ENCODE measurements at places on chromosomes 7 and 10. TPM values are rescaled to one million over a fixed set of nuclear protein-coding genes. Genes with fewer than 3 reads are reported as not detected.
A peak's percentile ranks its signal among the peaks of the same experiment; 100 is the strongest.

DNA sequence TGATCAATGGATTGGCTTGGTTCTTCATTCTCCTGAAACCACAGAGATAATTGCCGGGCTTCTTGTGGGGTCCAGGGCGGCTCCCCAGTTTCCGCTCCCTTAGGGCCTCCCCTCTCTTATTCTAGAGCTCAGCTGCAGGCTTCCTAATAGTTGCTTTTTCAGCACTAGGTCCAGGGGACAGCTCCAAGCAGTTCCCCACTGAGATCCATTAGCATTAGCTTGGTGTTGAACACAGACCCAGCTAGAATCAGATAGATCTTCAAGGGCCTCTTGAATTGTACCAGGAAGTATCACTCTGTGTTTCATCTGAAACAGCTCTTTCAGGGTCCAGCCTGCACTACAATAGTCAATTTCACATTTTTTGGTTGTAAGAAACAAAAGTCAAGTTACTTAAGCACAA lies 238.7 kb downstream of the SEC23IP start:
- DNase-seq = no peak

GNGT1 gene
- not detected for total RNA-seq

PRLHR gene
- 3.0 TPM for total RNA-seq

GRCh38 chr7:101179117-101179516 lies 976 bp downstream of the NAT16 start:
- DNase-seq = no peak

DNA sequence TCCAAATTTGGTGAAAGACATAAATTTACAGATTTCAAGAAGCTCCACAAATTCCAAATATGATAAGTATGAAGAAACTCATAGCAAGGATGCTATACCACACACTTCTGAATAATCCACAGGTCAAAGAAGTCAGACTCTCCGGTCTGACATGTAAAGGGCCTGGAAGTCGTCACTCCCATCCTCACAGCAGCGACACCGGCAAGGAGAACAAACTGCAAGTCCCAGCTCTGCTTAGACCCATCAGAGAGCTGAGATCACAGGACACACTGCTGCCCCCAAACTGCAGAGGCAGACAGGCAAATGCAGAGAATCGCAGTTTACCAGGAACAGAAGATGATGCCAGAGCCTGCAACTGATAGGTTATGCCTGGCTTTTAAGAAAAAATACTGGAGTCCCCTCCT lies 62.0 kb downstream of the AMZ1 start:
- DNase-seq = no peak

DNA sequence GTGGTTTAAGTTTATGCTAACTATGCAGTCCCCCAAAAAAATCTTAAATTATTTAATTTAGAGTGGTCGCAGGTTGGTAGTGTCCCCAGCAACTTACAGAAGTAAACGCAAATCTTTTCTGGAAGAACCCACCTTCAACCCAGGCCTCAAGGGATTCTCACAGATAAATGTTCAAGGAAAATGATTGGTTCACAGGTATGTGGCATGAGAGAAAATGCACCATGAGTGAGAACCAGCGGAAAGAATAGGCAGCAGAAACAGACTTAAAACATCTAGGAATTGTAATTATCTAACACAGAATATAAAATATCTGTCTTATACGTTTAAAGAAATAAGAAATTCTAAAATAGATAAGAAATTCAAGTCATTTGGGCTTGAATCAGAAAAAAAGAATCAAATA lies 2.7 kb upstream of the CPA5 start:
- DNase-seq = no peak

CCDC7 gene
- 72.3 TPM for total RNA-seq

C7orf57 gene
- not detected for total RNA-seq

DNA sequence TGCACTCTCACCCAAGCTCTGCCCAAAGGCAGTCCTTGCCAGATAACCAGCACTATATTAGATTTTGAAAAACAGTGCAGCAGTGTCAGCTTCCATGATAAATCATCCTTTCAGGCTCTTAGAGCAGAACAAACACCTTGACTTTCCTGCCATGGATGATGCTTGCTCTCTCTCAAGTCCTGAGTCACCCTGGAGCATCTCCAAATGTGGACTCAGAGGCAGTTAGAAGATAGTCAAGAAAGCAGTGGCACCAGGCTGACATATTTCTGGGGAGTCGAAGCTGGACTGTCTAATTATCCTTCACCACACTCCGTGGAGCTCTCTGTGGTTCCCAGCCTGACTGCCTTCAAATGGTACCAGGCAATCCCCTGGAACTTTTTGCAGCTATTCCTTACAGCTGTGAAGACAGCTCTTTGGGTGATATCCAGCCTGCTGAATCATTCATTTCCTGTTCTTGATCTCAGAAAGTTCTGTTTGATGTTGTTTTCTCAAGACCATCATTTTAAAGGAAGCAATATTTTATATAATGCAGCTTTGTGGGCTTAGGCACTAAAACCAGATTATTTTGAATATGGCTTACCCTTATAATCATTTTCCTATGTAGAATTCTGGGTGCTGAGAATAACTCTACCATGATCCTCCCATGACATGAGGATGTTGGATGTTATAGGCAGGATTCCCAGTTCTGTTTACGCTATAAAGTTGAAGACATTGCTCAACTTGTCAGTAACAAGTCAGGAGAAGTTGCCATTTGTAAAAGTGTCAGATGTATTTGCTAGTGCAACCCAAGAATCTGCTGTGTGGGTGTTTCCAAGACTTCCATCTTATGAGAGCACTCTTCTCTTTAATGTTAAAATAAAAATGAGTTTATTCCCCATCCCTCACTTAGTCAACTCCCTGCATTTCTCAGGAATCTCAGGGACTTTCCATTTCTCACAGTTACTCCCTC lies 233.8 kb downstream of the C7orf25 start:
- DNase-seq = no peak

DNA sequence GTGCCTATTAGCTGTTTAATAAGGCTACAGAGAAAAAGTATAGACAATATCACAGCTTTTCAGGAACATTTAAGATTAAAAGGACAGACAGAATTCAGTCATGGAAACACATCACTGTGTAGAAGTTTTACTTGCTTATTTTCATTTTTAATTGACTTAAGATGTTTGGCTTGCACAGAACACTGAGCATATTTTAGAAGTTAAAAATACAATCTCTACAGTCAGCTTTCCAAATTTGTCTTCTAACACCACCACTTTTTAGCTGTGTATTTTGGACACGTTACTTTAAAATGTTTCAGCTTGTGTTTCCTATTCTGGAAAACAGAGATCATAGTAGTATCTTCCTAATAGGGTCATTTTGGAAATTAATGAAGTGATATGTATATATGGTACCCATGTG lies 11.8 kb downstream of the CFAP69 start:
- no peak for DNase-seq

GRCh38 chr10:121057269-121057668 lies 206.1 kb downstream of the WDR11 start:
- DNase-seq = no peak

- DNase-seq = no peak
Measured at GRCh38 chr10:1347525-1347924, 291.3 kb downstream of the WDR37 start.

TRPV5 gene
- total RNA-seq = not detected

GRCh38 chr10:72801263-72801868 lies 92.2 kb upstream of the OIT3 start:
- no peak for DNase-seq

TSPAN13 gene
- 5.6 TPM for total RNA-seq

DNA sequence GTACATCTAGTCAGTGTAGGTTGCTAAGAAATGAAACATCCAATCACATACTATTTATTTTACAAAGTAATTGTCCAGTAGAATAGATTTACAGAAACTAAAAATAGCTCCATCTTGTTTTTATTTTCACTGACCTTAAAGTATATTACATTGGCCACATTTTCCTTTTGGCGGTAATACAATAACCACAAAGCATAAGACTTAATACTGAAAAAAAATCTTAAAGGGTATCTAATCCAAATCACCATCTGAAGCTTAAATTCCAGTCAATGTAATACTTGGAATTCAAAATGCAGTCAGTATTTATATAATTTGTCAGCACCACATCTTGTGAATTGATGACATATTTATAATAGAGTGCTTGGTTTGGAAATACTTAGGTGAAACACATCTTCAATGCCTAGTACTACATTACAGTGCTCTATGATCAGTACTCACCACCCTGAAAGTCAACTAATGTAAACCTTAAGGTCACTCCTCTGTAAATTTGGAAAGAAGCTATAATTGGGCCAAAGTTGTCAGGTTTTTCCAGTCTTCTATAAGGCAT lies 8.9 kb downstream of the ANKMY2 start:
- no peak for DNase-seq

KCND2 gene
- total RNA-seq = 0.91 TPM

FOXI2 gene
- 0.17 TPM for total RNA-seq

GRCh38 chr10:3806603-3807002 lies 21.6 kb upstream of the KLF6 start:
- DNase-seq = no peak

TLX1 gene
- total RNA-seq = not detected

C10orf67 gene
- total RNA-seq = not detected

DNA sequence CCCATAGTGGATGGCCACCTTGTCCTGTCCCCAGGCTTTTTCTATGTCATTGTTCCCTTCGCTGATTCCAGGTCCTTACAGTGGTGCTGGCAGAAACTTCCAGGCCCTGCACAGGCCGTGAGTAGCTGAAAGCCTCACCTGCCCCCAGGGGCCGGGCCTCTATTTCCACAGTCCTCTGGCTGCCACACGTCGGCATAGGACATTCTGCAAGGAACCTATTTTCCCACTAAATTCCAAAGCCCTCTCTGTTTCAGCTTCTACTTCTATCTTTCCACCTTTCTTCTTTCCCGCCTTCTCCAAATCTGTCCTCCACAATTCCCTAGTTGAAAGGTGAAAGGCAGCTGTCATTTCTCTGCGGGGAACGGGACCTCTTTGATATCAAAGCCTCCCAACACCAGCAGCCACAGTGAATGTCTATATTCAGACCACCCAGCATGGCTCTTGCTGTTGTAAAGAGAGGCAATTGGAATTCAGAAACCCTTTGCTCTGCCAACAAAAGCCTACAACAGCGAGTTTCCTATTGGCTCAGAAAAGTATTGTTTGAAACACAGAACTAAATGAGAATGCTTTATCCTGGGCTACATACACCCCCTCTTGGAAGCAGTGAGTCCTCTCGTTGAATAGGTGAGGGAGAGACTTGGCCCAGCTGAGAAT lies 607.7 kb downstream of the GALNT17 start:
- DNase-seq = peak; percentile 89

- no peak for DNase-seq
Measured at GRCh38 chr7:18289788-18290187, 205.8 kb upstream of the HDAC9 start.

DNA sequence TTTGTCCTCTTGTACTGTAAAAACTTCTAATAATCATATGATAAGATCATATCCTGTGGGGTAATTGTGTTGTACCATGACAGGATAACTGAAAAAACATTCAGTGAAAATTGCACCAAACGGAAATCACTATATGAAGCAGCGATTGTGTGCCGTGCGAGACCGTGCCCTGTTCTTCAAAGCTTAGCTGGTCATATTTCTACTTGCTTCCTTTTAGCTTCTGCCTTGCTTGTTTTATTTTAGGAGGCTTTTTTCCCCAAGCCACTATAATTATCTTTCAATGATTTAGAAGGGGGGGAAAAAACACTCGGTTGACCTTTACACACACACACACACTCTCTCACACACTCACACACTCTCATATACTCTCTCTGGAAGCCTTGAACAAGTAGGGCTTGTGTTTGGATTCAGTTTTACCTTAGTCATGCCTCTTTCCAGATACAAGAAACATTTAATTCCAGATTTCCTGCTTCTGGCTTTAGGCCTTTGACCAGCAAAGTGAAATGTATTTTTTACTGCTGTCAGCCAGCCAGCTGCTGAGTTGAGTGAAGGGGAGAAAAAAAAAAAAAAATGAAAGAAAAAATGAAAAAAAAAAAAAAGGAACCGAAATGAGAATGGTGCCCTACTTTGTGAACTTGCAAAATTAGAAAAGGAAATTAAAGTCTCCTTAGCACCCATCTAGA lies 181.4 kb downstream of the ARID5B start:
- no peak for DNase-seq

DNA sequence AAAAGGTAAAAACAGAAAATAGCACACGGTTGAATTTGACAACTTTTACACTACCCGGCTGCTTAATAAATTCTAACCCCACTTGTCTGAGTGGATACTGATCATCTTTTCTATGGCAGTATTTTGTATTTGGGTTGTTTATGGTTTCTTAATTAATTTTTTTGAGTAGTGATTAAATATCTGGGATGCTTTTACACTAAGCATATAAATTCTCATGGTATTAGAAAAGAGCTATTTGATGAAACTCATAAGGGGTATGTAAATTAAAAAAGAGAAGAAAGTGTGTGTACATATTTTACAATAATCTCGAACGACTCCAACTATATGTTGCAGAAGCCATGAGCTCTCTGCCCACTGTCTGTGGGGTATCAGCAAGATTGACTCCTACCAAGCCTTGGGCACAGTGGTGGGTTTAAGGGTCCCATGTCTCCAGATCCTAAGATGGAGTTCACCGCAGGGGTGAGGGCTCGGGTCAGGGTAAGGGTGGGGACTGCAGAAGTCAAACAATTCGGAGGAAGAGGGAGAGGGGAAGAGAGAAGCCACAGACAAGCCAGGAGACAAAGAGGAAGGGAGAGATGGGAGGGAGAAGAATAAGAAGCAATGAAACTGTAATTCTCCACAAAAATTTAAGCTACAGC lies 7.6 kb upstream of the HOXA13 start:
- DNase-seq = no peak

DNA sequence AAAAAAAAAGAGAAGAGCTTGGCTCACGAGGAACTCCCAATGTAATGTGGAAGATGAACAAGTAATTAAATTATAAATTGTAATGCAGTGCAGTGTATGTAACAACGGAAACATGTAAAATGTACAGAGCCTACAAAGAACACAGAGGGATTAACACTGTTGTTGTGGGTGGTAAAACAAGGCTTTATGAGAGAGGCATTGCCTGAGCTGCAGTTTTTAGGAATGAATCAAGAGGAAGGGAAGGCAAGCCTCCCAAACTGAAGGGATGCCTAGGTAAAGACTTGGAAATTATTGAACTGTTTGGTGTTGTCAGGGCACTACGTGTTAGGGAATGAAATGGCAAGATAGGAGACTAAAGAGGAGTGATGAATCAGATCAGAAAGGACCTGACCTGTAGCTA lies 213.7 kb downstream of the HTR7 start:
- no peak for DNase-seq

ZNF248 gene
- 19.9 TPM for total RNA-seq

KLF14 gene
- total RNA-seq = 0.26 TPM

DENND2A gene
- 77.2 TPM for total RNA-seq

DNA sequence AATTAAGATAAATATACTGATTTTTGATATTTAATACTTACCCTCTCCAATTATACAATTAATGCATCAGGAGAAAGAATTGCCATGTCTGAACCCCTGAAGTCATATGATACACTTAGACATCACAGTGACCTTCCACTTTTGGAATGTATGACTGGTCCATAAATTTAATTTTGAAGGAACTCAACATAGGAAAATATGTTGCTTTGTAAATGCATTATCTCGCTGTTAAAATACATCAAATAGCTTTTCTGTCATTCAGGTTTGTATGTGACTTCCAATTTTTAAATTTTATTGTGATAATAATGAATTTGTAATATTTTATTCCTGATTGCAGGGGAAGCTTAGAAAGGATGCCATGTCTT lies 631.9 kb upstream of the ANKRD30A start:
- no peak for DNase-seq
